Small intestine (tissue), 16 donors: ENCODE measurements at places on chromosomes 3 and 15. TPM values are rescaled to one million over a fixed set of nuclear protein-coding genes. Genes with fewer than 3 reads are reported as not detected.

PRC1 gene
- polyA plus RNA-seq = 32.9 TPM

GABRB3 gene
- polyA plus RNA-seq = not detected

INO80 gene
- 18.7 TPM for polyA plus RNA-seq

PLSCR5 gene
- not detected for polyA plus RNA-seq

CPN2 gene
- not detected for polyA plus RNA-seq

ARIH1 gene
- polyA plus RNA-seq = 19.4 TPM

VWA5B2 gene
- polyA plus RNA-seq = 1.8 TPM

RPP14 gene
- 18.6 TPM for polyA plus RNA-seq

PRSS50 gene
- not detected for polyA plus RNA-seq

NME9 gene
- not detected for polyA plus RNA-seq

MST1R gene
- polyA plus RNA-seq = 145 TPM

SLC41A3 gene
- 46.1 TPM for polyA plus RNA-seq

MELTF gene
- 7.0 TPM for polyA plus RNA-seq

FMN1 gene
- polyA plus RNA-seq = 0.89 TPM

PCSK6 gene
- polyA plus RNA-seq = 26.2 TPM

DNA sequence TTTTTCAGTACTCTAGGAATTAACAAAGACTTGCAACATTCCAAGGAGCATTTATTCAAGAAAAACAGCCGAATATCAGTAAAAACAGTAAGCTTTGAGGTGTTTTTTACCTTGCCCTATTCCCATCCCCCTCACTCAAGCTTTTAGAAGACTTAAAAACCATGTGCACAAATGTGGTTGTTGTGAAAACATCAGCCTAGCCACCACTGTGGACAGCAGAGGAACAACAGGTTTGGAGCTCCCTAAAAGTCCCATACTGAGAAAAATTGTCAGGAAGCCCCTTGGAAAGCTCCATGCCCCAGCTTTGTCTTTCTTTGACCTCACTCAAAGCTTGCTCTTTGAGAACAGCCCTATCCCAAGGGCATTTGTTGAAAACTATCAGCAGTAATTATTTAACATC lies 34.7 kb upstream of the RSL24D1 start:
- DNase-seq = no peak
- H3K27ac ChIP-seq = no peak overlapping the region
- no peaks in the 10 kb centered on the region for H3K27me3 ChIP-seq
- H3K4me3 ChIP-seq = no peak overlapping the region

DNA sequence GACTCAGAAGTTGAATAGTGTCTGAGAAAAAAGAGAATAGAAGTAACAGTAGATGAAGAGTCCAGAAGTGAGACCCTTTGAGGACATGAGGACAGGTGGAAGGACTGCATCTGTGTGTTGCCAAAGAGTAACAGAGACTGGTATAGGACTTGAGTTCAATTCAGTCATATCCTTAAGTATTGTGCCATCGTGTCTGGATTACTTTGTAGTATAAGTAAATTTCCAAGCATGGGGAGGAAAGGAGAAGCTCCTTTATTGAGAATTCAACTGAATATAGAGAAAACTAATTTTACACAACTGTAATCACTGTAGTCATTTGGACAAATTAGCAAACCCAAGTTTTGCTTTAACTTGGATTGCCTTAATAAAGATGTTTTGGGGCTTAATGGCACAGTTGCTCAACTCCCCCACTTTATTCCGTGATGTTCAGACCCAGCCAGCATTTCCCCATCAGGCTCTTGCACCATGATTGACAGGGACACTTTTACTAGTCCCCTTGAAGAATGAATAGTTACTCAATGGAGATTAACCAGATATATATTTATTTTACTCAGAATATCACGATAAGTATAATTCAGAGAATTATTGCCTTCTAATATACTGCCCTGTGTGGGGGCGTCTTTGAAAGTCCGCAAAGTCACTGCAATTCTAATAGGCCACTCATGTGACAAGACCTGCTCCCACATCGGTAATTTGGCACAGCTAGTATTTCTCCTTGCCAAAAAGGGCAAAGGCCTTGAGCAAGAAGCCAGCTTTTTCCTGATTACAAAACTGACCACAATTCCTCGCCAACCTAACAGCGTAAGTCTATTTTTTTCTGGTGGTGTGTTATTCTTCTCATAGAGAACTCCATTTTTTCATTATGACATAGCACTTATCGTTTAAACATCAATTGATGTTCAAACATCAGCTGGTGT lies 61.3 kb downstream of the PPARG start:
- H3K4me1 ChIP-seq = peaks cover 3% of the 10 kb centered on the region
- DNase-seq = no peak
- no peak overlapping the region for H3K27ac ChIP-seq
- no peaks in the 10 kb centered on the region for H3K27me3 ChIP-seq
- no peak overlapping the region for H3K4me3 ChIP-seq

GRCh38 chr3:71466483-71466882 lies 117.0 kb downstream of the FOXP1 start:
- H3K27me3 ChIP-seq = no peaks in the 10 kb centered on the region
- peaks cover 11% of the 10 kb centered on the region for H3K36me3 ChIP-seq
- DNase-seq = no peak
- H3K27ac ChIP-seq = no peak overlapping the region

DNA sequence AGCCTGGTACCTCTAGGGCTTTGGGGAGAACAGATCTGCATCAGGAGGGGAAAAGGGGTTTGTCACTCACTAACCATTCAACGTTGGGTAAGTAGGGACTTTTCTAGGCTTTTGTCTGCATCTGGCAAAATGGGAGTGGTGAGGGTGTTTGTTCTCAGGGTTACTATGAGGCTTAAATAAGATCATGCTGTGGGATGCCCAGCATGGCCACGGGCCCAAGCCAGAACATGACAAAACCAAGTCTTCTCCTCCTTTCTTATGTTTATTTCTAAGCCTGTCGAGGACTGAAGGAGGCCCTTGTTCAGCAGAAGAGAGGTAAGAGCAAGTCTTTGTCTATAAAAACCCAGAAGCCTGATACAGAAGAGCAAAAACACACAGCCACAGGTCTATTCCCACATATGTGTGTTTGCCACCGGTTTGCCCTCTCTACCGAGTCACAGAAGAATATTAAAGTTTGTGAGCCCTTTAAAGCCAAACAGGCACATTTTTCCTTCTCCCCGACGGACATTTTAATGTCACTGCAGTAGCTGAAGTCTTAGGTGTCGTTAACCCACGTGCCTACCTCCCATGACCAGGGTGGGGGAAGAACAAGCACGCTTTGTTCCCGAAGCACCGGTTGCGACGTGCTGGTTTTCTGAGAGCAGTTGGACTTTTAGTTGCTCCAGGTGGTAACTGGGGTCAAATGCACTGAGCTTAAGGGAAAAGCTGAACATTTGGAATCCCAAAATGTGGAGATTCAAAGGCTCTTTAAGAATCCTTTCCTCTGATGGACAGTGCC lies 72.1 kb downstream of the NOX5 start:
- H3K4me1 ChIP-seq = no peaks in the 10 kb centered on the region
- no peak for DNase-seq
- no peaks in the 10 kb centered on the region for H3K27me3 ChIP-seq

DNA sequence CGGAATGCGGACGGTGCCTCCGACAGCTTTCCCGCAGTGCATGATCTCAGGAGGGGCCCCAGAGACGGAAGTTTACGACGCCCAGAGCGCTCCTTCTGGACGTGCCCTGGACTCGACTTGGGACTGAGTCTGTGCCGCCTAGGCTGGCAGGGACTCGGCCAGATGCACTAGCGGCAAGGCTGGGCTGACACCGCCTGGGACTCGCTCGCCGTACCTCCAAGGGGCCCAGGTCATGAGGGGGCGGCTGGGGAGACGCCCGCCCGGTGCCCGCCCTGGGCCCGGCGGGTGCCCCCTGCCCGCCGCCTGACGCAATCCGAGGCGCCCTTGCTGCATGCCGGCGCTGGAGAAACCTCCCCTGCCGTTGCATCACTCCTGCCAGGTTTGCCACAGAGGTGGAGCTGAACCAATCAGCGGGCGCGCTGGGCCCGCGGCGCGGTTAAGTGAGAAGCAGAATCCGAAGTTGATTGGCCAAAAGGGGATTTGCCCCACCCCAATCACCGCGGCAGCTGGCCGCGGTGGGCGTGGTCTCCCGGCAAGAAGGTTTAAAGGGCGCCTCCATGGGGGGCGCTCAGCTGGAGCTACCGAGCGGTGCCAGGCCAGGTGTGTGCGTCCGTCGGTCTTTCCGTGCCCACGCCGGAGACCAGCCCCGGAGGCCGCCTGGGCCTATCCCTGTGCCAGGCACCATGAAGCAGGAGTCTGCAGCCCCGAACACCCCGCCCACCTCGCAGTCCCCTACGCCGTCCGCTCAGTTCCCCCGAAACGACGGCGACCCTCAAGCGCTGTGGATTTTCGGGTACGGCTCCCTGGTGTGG lies at the start of gene CHAC1:
Gene CHAC1 (plus strand): TSS at position 571 of the 812 bp plus-strand sequence. CDS start 113 bp downstream, at position 684.
- no peaks in the 10 kb centered on the region for H3K27me3 ChIP-seq
- H3K4me3 ChIP-seq = peak within 1 kb of the TSS; percentile 46
- H3K27ac ChIP-seq = peak within 1 kb of the TSS; percentile 94
- no peaks in the 10 kb centered on the region for H3K4me1 ChIP-seq

GRCh38 chr3:54094926-54095325 lies 27.4 kb upstream of the CACNA2D3 start:
- no peaks in the 10 kb centered on the region for H3K27me3 ChIP-seq
- DNase-seq = no peak
- H3K27ac ChIP-seq = no peak overlapping the region
- H3K36me3 ChIP-seq = no peaks in the 10 kb centered on the region
- no peaks in the 10 kb centered on the region for H3K4me1 ChIP-seq
- no peak overlapping the region for H3K4me3 ChIP-seq

DNA sequence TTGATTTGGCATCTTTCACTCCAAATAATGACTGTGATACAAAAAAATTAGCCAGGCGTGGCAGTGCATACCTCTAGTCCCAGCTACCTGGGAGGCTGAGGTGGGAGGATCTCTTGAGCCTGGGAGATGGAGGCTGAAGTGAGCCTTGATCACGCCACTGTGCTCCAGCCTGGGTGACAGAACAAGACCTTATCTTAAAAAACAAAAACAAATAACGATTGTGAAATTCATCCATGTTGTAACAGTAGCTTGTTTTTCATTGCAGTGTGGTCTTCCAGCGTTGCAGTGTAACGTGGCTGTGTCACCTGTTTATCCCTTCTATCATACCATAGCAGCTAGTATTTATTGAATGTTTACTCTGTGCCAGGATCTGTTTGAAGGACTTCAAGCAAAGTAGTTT lies 120.9 kb downstream of the ITPR1 start:
- H3K36me3 ChIP-seq = no peaks in the 10 kb centered on the region
- DNase-seq = no peak
- H3K27me3 ChIP-seq = no peaks in the 10 kb centered on the region
- H3K4me1 ChIP-seq = no peaks in the 10 kb centered on the region

DNA sequence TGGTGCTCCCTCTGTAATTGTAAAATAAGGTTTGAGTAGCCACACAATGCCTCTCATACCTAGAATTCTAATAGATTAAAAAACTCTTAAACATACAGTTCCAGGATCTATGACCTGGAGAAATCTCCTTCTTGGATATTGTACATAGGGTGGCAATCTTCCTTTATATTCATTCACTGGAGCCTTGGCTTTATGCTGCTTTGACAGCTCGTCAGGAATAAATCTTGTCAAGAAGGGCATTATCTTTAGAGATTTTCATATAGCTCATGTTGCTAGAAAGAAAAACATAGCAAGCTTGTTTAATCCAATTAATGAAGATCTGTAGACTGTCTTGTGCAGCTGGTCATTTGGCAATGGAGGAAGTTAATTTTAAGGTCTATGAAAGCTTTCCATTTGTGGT lies 131.1 kb downstream of the PYDC2 start:
- no peaks in the 10 kb centered on the region for H3K36me3 ChIP-seq
- no peaks in the 10 kb centered on the region for H3K4me1 ChIP-seq
- H3K4me3 ChIP-seq = no peak overlapping the region
- no peak for DNase-seq
- no peaks in the 10 kb centered on the region for H3K27me3 ChIP-seq

GRCh38 chr3:70899816-70900215 lies 587.4 kb upstream of the MDFIC2 start:
- H3K27ac ChIP-seq = no peak overlapping the region
- DNase-seq = no peak
- no peaks in the 10 kb centered on the region for H3K4me1 ChIP-seq

- H3K4me3 ChIP-seq = no peak overlapping the region
- no peaks in the 10 kb centered on the region for H3K4me1 ChIP-seq
- no peak for DNase-seq
- H3K27me3 ChIP-seq = no peaks in the 10 kb centered on the region
- no peak overlapping the region for H3K27ac ChIP-seq
- H3K36me3 ChIP-seq = no peaks in the 10 kb centered on the region
These were observed 841.4 kb downstream of the SI start for GRCh38 chr3:164236851-164237250.

GRCh38 chr3:54294214-54294613 lies 171.9 kb downstream of the CACNA2D3 start:
- no peak for DNase-seq
- H3K27me3 ChIP-seq = no peaks in the 10 kb centered on the region
- H3K4me1 ChIP-seq = no peaks in the 10 kb centered on the region
- H3K4me3 ChIP-seq = no peak overlapping the region

DNA sequence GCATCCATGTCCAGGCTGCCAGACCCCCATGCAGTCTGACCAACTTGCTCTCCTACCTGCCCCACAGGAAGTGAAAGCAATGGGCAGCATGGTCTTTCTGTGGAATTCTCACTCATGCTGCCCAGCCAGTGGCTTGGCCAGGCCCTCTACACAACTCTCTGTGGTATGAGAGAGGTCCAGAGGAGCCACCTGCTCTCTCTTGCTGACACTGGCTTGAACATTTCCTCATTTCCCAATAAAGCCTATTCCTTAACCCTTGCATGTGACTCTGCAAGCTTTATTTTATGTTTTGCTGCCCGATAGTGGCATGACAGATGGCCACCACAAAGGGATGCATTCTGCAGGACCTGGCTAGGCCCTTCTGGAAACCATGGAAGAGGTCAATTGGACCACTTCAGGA lies 53.8 kb downstream of the CCR1 start:
- no peak for DNase-seq
- no peak overlapping the region for H3K4me3 ChIP-seq
- H3K4me1 ChIP-seq = no peaks in the 10 kb centered on the region
- no peaks in the 10 kb centered on the region for H3K36me3 ChIP-seq
- H3K27ac ChIP-seq = no peak overlapping the region

DNA sequence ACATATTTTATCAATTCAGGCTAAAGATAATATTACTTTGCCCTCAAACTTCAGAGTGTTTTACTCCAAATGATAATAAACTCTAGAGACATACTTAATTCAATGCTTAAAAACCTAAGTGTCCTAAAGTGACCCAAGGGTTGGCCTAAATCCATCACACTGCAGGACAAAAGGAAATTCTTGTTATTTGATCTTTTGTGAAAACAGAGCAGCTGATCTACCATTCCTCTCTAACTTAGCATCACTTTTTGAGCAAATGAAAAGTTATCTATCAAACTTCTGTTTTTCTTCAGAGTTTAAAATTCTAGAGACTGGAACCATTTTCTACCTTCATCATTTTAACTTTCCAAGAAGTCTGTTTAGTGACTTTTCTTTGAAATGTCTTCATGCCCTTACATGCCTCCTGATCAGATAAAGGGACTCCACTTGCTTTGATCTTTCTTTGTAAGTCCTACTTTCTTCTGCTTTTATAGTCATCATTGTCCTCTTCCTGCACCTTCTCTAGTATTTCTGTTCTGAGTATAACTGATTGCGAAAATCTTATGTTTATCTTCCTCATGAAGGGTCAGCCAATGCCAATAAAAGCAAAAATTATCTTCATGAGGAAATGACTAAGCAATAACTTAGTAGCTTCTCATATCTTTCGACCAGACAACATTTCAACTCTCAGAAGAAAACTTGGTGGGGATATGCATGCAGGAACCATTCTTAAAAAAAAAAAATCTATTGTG lies 378.7 kb upstream of the TGFBR2 start:
- H3K27me3 ChIP-seq = no peaks in the 10 kb centered on the region
- H3K4me1 ChIP-seq = peaks cover 4% of the 10 kb centered on the region
- no peak overlapping the region for H3K4me3 ChIP-seq
- DNase-seq = peak; percentile 34
- H3K36me3 ChIP-seq = no peaks in the 10 kb centered on the region
